ENCODE measurements at places on chromosomes 11 and 22. TPM values are rescaled to one million over a fixed set of nuclear protein-coding genes. Genes with fewer than 3 reads are reported as not detected.
A peak's percentile ranks its signal among the peaks of the same experiment; 100 is the strongest.

The APOBEC3B gene
- 1.3 TPM for polyA plus RNA-seq

The C11orf87 gene
- polyA plus RNA-seq: not detected

The NPAS4 gene
- not detected for polyA plus RNA-seq

The OR10D3 gene
- polyA plus RNA-seq: not detected

The ENTHD1 gene
- polyA plus RNA-seq: 0.10 TPM

- H3K27me3 ChIP-seq: no peaks in the 10 kb centered on the region
- no peak overlapping the region for H3K4me3 ChIP-seq
- peaks cover 20% of the 10 kb centered on the region for H3K36me3 ChIP-seq
- H3K4me1 ChIP-seq: no peaks in the 10 kb centered on the region
- H3K27ac ChIP-seq: no peak overlapping the region
These were observed 25.9 kb downstream of the MCAM start for GRCh38 chr11:119290894-119291497.

GRCh38 chr11:19713196-19714021, 772 bp downstream of the NAV2 start:
- H3K36me3 ChIP-seq: no peaks in the 10 kb centered on the region
- peaks cover 23% of the 10 kb centered on the region for H3K27me3 ChIP-seq
- H3K27ac ChIP-seq: no peak overlapping the region
- H3K4me1 ChIP-seq: peaks cover 20% of the 10 kb centered on the region
- H3K4me3 ChIP-seq: peak overlapping the region; percentile 40

- no peaks in the 10 kb centered on the region for H3K27me3 ChIP-seq
- peaks cover 12% of the 10 kb centered on the region for H3K4me1 ChIP-seq
- no peaks in the 10 kb centered on the region for H3K36me3 ChIP-seq
These were observed 7.3 kb downstream of the USP35 start for GRCh38 chr11:78195917-78196560.

GRCh38 chr11:9821008-9821752, 157.3 kb downstream of the SWAP70 start:
- no peak overlapping the region for H3K27ac ChIP-seq
- H3K36me3 ChIP-seq: no peaks in the 10 kb centered on the region
- no peak overlapping the region for H3K4me3 ChIP-seq
- no peak for DNase-seq
- no peaks in the 10 kb centered on the region for H3K4me1 ChIP-seq
- no peaks in the 10 kb centered on the region for H3K27me3 ChIP-seq

DNA sequence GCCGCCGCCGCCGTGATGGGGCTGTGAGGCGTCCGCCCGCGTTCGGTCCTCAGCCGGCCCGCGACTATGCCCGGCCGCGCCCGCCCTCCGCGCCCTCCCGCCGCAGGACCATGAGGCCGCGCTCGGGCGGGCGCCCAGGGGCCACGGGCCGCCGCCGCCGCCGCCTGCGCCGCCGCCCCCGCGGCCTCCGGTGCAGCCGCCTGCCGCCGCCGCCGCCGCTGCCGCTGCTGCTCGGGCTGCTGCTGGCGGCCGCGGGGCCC, 215 bp downstream of the ZNRF3 start:
- no peak overlapping the region for H3K27ac ChIP-seq
- H3K36me3 ChIP-seq: no peaks in the 10 kb centered on the region
- DNase-seq: no peak
- no peak overlapping the region for H3K4me3 ChIP-seq
- H3K27me3 ChIP-seq: no peaks in the 10 kb centered on the region

DNA sequence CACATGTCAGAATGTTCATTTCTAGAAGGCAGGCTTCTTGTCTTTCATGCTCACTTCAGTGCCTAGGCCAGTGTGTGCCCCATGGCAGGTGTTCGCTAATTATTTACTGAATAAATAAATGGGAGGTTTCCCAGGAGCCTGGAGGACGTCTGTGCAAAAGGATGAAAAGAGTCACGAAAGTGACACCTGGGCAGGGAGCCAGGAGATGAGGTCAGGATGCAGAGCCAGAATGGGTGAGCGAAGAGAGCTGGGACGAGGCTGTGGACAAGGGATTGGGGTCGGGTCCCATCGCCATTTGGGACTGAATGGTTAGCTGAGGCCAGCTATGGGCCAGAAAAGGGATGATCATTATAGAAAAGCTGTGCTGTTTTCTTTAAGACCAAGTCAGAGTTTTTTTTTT, 560.4 kb downstream of the TBC1D22A start:
- no peaks in the 10 kb centered on the region for H3K36me3 ChIP-seq
- H3K4me1 ChIP-seq: no peaks in the 10 kb centered on the region
- DNase-seq: no peak
- H3K4me3 ChIP-seq: no peak overlapping the region

- H3K4me1 ChIP-seq: peaks cover 3% of the 10 kb centered on the region
- DNase-seq: no peak
- H3K36me3 ChIP-seq: peaks cover 2% of the 10 kb centered on the region
- H3K4me3 ChIP-seq: no peak overlapping the region
- no peaks in the 10 kb centered on the region for H3K27me3 ChIP-seq
These were observed 79.9 kb downstream of the AMBRA1 start for GRCh38 chr11:46513934-46514342.

- no peak overlapping the region for H3K27ac ChIP-seq
- H3K36me3 ChIP-seq: no peaks in the 10 kb centered on the region
- no peaks in the 10 kb centered on the region for H3K4me1 ChIP-seq
- H3K4me3 ChIP-seq: no peak overlapping the region
- DNase-seq: no peak
These were observed 673.3 kb downstream of the CNTN5 start for GRCh38 chr11:99693941-99694492.

- H3K27ac ChIP-seq: no peak overlapping the region
- no peak overlapping the region for H3K4me3 ChIP-seq
- no peaks in the 10 kb centered on the region for H3K4me1 ChIP-seq
- H3K27me3 ChIP-seq: no peaks in the 10 kb centered on the region
- H3K36me3 ChIP-seq: no peaks in the 10 kb centered on the region
These were observed 121.6 kb downstream of the PAX6 start for GRCh38 chr11:31689559-31689958.

DNA sequence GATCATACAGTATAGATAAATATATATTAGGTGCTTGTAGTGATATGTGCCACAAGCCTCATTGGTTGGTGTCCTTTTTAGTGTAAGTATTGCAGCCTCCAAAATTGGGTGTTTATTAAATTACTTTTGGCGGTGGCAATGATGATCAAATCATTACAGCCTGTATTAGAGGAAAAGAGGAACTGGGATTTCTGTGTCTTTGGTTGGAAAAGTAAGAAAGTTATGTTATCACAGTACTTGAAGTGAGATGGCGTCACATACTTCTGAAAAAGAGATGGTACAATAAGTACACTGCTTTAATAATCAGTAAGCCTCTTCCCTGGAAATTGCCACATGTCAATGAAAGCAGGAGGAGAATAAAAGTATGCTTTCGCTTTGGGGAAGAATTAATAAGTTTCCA, 523 bp upstream of the MPZL3 start:
- H3K4me3 ChIP-seq: peak overlapping the region; percentile 94
- H3K4me1 ChIP-seq: peaks cover 36% of the 10 kb centered on the region
- no peaks in the 10 kb centered on the region for H3K27me3 ChIP-seq
- no peak for DNase-seq
- peak overlapping the region; percentile 94 for H3K27ac ChIP-seq

DNA sequence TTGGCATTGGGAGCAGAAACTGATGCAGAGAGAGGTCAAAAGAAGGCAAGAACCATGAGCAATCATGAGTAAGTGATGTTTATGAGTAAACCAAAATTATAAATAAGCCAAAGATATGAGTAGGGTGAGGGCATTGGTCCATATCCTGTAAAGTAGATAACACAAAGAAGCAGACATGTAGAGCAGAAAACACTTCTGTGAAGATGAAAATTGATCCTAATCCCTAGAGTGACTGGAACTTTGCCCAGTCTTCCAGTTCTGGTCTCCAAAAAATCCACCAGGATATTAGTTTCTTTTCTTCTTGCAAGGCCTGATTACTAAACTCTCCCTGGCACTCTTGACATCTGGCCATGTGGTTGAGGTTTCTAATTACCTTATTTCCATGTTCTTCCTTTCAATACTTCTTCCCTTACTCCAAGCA, 13.7 kb upstream of the DRD2 start:
- DNase-seq: no peak
- H3K4me3 ChIP-seq: no peak overlapping the region
- H3K36me3 ChIP-seq: no peaks in the 10 kb centered on the region
- H3K27me3 ChIP-seq: no peaks in the 10 kb centered on the region
